ENCODE measurements at places on chromosomes 1 and 21. TPM values are rescaled to one million over a fixed set of nuclear protein-coding genes. Genes with fewer than 3 reads are reported as not detected.

GRCh38 chr21:37432710-37433455, 66.3 kb downstream of the DYRK1A start:
- DNase-seq, result no peak

GRCh38 chr1:206521127-206521526, 13.8 kb downstream of the RASSF5 start:
- no peak for DNase-seq

GRCh38 chr1:225299624-225300023, 128.2 kb downstream of the LBR start:
- no peak for DNase-seq

DNA sequence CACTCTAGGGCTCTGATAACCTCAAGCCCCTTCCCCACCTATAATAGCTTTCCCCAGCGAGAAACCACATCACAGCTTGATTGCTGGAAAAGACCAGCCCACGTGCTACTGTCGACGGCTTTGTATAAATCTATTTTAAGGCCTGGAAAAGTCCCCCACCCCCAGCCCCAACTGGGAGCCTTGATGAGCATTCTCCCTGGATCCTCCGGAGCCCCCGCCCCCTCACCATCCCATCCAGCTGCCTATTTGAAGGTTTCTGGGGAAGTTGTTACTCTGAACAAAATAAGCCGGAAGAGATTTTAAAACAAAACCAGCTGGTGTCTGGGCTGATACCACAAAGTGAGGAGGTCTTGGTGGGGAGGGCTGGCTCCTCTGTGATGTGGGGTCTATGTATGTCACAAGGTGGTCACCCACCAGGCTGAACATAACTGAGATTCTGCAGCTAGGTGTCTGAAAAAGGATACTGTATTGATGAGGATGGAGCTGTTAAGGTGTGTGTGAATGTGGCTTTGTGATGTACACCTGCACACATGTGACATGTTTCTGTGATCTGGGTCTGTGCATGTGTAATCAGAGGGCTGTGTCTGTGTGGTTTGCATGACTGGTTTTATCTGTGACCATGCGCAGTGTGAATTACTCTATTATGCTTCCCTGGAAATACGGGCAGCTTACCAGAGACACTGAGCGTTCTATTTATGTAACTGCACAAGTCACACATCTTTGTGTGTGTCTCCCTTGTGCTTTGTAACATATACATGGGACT, 25.0 kb downstream of the RIMS3 start:
- DNase-seq, result no peak

DNA sequence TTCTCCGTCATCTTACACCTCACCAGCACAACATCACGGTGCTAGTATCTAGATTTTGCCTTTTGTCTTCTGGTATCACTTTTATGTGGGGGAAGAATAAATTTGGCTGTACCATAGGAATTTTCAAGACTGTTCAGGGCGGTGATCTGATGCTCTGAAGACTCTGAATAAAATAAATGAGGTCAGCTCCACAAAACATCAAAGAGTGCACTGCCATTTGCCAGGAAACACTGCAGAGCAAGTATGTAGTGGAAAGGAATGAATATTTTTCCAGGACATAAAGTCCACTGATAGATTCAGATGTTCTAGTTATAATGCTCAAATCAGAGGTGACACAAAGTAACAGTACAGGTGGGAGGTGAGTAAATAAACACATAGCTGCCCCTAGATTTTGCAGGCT, 56.3 kb downstream of the ZP4 start:
- no peak for DNase-seq

DYRK3 gene
- total RNA-seq, result 3.9 TPM
